ENCODE measurements at places on chromosomes 13 and 19.

GRCh38 chr19:19477705-19478383 is 37.5 kb downstream of the TSSK6 start:
- DNase-seq, result no peak

DNA sequence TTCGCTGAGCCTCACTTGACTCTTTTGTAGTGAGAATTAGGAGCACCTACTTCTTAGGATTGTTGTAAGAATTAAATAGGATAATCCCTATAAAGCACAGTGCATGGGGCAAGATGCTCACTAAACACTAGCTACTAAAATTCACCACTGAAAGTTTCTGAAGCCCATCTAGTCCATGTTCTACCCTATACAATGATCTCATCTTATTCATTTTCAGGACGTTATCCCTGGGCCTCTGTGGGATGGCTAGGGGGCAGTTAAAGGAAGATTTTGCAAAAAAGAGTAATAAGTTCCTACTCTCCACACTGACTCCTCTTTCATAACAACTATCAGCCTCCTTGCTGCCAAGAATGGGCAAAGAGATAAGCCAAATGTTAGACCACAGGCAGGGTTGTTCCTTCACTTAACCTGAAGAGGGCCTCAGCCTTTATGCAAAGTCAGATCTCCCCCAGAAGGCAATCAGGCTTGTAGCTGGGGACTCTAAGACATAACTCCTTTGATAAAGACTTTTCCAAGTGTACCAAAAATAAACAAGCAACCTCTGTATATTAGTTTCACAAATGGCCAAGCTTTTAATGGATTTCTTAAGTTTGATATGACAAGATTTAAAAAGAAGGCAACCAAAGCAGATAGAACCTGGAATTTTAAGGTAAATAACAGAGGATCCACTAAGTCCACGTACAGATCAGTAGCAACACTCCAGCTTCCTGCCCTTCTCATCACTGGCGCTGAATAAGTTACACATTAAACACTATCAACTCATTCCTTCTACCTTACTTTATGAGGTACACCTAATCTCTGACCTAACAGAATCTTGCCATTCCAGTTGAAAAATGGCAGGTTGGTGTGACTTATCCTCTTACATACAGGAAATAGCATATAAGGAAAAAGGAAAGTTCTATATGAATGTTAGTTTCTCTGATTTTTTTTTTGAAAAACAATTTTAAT is 44.4 kb downstream of the ELF1 start:
- no peak for DNase-seq

DNA sequence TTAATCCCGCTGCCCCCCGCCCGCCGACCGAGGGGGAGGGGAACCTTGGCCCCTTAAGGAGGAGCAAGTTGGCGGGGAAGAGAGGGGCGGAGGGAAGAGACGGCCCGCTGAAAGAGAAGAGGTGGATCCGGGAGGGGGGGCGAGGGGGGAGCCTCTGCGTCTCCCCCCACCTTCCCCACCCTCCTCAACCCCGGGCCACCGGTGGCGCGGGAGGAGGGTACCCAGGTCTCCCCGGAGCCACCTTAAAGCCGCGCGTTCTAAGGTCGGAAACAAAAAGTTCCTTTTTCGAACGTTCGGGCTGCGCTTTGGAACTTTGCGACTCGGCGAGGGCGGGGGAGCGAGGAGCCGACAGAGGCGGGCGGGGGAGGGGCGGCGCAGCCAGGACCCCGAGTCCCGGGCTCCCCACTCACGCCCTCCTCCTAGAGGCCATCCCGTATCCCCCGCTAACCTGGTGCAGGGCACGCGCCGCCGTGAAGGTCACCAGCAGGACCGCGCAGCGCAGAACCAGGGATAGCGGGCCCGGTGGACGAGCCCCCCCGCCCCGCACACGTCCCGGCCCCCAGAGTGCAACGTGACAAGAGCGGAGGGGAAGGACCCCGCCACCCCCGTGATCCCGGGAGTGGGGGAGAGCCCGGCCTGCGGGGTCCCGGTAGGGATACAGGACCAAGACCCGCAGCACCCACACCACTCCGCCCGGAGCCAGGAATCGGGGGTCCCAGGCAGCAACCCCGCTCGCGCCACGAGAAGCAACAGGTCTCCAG is 659 bp downstream of the ERF start:
- peak; percentile 87 for DNase-seq

- DNase-seq, result no peak
These were observed 866 bp upstream of the ZSWIM4 start for GRCh38 chr19:13794398-13794756.
